ENCODE measurements at places on chromosomes 16 and 17.

DNA sequence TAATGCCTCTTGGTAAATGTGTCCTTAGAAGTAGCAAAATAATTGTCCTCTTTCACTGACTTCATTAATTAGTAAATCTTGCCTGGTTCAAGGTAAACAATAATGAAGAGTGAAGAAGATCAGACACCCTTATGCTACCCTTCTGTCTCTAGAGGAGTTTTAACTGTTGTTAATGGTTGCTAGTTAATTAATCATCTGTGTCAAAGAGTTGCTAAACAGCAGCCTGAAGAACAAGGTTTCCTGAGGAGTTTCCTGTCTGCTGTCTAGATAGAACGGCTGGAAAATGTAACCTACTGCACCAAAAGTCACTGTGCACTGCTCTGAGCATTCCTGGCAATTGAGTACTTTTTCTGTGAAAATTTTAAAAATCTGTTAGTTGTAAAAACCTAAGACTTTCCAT, 131.3 kb downstream of the NLK start:
- DNase-seq = no peak

GRCh38 chr17:66633317-66633965, 201.5 kb upstream of the CACNG5 start:
- no peak for DNase-seq

DNA sequence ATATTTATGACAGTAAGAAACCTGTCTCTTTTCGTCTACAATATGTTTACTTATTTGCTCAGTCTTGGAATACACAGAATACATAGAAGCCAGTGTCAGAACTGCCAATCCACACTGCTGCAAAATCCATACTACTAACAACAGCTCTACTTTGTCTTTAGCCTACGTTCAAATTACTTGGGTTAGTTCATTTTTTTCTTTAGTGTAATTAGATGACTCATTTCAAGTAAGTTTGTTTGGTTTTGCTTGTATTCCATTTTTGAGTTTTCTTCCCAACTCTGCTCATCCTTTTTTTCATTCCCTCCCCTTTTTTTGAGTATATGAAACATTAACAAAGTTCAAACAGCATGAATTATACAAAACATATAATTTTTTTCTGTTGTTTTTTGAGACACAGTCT, 16.9 kb downstream of the CMC2 start:
- DNase-seq = no peak

DNA sequence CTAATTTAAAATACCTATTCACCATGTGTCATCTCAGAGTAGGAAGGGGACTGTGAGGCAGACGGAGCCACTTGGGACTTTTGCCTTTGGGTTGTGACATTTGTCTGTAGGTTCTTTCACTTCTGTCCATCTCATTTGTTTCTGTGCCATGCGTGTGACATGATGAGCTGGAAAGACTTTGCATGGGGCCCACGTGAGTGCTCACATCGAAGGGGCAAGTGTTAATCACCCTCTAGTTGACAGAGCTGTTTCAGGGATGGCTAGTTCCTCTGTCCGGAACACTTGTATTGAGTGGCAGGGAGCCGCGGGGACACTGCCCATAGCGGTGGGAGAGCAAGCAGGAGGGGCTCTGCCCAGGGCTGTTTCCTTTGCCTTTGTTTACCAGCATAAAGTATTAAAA, 112.0 kb downstream of the RPTOR start:
- no peak for DNase-seq

DNA sequence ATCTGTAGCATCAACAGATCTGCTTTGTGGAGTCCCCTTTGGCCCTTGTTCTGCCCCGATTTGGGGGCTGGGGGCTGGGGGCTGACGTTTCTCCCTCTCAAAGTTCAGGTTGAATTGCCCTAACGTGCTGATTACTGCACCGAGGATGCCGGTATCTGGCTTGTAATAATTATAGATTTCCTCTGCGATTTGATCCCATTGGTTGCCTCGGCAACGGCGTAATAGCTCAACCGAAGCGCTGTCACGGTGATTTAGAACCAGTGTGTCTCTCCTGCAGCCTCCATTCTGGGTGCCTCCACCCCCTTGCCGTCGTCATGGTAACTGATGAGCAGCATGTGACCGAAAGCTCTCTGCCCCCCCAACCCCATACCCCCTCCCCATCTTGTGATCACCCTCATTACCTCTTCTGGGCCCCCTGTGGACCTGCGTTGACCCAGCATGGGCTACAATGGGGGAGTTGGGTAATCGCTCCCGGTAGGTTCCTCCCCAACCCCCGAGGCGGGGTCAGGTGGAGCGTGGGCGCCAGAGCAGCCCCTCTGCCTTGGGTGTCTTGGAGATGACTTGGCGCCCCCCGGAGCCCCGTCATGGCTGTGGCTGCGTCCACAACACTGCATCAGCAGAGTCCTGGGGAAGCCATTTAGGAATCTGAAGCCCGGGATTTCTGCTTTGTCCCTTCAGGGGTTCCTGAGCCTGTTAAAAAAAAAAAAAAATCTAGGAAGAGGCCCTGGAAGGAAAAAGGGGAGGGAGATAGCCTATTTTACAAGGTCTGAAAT, 38.4 kb downstream of the ABAT start:
- DNase-seq = no peak

DNA sequence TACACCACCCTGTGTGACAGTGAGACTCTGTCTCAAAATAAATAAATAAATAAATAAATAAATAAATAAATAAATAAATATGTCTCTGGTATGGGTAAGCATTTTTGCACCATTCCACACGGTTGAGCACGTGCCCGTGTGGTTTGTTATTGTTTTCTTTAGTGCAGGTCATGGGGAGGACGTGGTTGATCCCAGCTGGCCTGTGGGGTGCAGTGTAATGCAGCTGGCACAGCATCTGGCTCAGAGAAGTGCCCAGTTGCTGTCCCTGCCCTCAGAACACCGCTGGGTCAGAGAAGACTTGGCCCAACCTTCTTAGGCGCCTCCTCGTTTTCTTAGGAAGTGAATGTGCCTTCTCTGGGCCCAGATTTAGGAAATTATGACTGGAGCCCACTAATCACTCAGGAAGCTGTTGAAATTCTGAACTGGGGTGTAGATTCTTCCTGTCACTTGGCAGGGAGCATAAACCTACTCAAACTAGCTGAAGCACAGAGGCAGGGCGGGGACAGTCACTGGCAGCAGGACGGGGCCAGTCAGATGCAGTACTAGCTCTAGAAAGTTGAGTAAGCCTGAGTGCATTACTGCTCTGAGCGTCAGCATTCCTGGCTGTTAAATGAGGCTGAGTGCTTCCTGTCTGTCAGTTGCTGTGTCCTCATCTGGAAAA, 85.9 kb downstream of the SNX29 start:
- no peak for DNase-seq

GRCh38 chr17:40818733-40819527, 3.5 kb downstream of the KRT10 start:
- DNase-seq = peak; percentile 72

DNA sequence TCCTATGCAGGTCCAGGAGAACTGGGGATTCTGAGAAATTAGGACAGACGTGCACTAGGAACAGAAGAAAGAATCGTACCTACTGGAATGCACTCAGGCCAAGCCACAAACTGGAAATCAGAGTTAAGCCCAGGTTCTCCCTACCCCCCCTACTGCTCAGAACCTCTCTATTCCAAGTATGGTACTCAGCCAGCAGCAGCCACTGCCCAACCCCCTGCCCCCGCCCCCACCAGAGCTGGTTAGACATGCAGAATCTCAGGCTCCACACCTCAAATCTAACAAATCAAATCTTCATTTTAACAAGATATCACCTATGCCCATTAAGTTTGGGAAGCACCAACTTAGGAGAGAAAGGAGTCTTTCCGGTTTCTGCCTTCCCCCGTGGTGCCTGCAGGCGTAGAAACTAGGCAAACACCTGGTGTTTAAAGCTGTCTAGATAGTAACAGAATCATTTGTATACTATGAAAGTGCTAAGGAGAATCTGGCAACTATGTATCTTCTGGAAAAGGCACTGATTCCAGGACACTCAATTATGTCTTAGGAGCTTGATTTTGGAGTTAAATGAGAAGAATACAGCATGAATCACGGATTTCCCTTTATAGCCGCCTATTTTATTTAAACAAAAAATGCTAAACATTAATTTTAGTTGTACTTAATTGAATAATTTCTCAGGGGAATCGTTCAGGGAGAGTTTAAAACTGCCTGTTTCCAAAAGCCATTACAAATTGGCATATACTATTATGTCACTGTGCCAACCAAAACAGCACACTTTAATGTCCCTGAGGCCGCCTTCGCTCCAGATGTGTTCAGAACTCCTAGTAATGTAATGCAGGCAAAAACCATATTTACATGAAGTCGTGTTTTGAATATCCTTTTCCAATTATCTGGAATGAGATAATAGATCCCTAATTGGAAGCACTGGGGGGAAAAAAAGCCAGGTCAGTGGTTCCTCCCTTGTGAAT, 166.5 kb downstream of the STX8 start:
- no peak for DNase-seq

- DNase-seq = no peak
These were observed 21.6 kb upstream of the TOX3 start for GRCh38 chr16:52568495-52568894.

- no peak for DNase-seq
These were observed 47.9 kb downstream of the RAB11FIP3 start for GRCh38 chr16:473046-474043.

DNA sequence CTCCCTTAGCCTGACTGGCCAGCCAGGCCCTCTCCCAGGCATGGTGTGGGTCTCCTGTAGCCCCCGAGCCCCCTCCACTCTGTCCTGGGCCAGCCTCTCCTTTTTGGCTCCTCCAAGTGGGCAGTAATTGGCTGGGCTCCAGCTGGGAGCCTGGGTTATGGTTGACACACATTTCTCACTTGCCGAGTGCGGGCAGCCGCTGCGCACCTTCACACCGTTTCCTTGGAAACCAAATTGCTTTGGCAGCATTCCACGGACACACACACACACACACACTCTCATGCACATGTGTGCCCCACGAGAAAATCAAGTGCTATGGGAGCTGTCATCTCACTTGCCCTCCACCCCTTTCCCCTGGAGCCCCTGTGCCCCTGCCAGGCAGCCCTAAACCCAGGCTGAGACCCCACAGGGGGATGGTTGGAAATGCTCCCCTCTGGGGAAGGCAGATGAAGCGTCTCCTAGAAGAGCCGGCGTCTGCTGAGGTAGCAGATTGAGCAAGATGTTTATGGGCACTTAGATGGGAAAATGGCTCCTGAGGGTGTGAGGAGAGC, 402.7 kb upstream of the TNRC6C start:
- no peak for DNase-seq

DNA sequence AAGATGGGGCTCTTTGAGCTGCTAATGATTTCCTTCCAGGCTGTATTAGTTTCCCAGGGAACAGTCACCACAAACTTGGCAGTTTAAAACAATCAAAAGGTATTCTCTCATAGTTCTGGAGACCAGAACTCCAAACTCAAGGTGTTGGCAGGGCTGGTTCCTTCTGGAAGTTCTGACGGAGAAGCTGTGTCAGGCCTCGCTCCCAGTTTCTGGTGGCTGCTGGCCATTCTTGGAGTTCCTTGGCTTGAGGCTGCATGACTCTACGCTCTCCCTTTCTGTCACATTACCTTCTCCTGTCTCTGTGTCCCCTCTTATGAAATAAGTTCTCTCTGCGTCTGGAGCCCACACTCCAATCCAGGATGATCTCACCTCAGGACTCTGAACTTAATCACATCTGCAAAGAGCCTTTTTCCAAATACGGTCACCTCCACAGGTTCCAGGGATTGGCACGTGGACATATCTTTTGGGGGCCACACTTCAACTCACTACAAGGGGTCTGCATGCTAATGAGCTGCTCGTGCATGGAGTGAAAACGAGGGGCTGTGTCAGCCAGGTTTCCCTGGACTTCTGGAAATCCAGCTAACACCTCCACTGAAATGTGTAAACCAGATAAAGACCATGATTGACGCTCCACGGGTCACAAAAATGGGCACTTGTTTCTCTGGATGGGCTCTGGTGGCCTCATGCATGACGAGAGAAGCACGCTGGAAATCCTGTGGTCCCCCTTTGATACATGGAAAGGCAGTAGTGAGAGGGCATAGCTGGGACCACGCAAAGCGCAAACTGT, 78.3 kb downstream of the DYNLRB2 start:
- no peak for DNase-seq

GRCh38 chr16:20137909-20138308, 64.2 kb upstream of the GPR139 start:
- DNase-seq = no peak

- DNase-seq = no peak
These were observed 171.8 kb upstream of the FOXF1 start for GRCh38 chr16:86338403-86339115.

DNA sequence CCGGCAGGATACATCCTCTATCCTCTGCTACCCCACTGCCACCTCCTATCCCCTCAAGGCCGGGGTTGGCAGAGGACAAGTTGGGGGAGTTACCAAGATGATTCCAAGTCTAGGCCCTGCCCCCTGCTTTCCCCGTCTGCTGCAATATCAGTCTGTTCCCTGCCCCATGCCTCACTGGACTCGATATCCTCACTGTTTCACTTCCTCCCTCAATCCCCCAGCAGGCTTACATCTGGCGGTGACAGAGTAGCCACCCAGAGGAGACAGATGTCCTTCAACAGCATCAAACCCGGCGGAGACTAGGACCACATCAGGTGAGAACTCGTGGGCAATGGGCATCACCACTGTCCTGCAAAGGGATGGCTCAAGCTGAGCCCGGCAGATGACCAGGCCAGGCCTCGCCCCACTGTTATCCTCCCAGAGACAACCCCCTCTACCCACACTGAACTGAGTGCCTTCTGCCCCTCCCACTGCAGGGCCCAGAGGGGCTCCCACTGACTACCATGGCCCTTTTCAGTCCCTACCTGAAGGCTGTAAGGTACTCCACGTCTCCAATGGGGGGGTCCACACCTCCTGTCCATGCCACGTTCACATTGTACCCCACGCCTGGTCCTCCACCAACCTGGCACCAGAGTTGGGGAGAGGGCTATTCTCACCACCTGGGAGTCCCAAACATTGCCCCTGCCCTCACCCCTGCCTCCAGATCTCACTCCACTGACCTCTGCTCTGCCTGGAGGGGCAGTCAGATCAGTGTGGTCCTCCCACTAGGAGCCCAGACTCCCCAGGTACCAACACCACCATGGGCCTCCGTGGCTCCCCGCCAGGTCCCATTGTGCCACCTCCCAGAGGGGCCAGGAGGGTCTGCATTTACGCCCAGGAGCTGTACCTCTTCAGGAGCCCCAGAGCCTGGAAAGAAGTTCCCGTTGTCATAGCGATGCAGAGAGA, 9.6 kb downstream of the G6PC3 start:
- no peak for DNase-seq

DNA sequence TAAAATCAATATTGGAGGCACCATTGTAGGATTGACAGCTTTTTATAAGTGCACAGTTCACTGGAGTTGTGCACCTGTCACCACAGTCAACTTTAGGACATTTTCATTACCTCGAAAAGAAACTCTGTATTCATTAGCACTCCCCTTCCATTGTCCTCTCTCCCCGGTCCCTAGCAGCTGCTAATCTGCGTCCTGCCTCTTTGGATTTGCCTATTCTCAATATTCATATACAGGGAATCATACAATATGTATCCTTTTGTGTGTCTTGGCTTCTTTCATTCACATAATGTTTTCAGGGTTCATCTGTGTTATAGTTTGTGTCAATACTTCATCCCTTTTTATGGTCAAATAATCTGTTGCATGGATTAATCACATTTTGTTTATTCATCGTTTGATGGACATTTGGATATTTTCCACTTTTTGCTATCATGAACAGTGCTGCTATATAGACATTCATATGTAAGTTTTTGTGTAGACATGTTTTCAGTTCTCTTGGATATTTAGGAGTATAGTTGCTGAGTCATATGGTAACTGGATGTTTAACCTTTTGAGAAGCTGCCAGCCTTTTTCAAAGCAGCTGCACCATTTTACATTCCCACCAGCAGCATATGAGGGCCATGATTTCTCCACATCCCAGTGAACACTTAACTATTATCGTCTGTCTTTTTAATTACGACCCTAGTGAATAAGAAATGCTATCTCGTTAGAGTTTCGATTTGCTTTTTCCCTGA, 9.8 kb downstream of the DNAJA3 start:
- no peak for DNase-seq
